ENCODE measurements at places on chromosomes 4 and X.

GRCh38 chr4:174451718-174452296, 70.5 kb downstream of the HPGD start:
- DNase-seq, result no peak

DNA sequence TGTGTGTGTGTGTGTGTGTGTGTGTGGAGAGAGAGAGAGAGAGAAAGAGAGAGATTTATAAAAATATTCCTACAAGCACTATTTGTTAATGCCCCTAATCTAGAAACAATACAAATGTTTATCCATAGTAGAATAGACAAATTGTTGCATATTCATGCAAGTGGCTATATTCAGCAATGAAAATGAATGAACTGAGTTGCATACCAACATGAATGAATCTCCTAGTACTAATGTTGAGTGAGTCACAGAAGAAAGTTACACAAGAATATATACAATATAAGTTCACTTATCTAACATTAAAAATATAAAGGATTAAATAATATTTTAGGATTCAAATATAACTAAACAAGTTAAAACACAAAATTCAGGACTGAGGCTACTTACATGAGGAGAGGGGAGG, 456.8 kb upstream of the AMOT start:
- DNase-seq, result no peak

DNA sequence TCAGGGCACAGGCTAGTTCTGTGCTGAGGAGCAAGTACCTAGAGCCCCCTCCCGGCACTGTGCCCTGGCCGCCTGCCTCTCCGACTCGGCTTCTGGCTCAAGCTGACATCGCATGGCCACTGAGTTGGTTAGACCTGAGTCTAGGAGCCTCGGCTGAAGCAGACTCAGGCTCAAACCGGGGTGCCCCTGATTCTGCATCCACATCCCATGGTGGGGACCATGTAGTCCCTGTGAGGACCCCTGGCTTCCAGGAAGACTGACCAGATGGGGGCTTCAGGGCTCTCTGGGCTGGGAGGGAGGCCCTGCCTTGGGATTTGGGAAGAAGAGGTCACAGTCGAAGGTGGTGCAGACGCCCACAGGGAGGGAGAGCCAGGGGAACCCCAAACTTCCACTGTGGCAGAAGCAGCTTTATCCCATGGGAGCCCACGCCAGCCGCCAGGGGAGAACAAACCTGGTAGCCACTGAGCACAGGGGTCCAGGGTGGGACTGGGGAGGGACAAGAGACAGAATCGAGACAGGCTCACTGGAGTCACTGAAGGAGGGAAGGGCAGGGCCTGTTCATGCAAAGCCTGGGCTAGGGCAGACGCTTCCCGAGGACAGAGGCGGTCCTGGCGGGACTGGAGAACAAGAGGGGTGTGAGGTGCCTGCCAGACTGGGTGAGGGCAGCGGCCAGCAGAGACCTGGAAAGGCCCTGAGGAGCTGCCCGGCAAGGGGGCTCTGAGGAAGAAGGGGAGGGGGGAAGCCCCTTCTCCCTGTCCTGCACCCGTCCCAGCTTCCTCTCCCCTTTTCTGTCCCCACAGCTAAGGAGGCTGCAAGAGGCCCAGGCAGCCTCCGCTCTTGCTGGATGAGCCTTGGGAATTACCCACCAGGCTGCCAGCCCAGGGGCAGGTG, 1.1 kb downstream of the PDE6B start:
- DNase-seq, result no peak

- no peak for DNase-seq
Observed at GRCh38 chr4:57100979-57101651, 9.1 kb downstream of the IGFBP7 start.

GRCh38 chrX:153560000-153560399, 38.9 kb downstream of the CCNQ start:
- DNase-seq, result no peak

DNA sequence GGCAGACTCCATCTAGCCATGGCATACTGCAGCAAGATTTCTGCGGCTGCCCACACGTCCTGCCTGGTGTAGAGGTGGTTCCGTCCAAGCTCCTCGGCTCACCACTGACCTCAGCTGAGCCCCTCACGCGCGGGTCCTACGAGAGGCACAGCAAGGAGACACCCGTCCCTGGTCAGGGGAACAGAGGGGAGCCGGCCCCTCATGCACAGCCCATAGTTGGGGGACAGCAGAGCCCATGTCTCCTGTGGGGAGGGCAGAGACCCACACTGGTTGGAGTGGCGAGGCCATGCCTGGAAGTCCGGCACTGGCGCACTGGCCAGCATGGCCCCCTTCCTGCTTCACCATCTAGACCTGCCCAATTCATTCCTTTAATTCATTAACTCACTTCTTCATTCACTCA, 80.8 kb downstream of the HTRA3 start:
- no peak for DNase-seq

DNA sequence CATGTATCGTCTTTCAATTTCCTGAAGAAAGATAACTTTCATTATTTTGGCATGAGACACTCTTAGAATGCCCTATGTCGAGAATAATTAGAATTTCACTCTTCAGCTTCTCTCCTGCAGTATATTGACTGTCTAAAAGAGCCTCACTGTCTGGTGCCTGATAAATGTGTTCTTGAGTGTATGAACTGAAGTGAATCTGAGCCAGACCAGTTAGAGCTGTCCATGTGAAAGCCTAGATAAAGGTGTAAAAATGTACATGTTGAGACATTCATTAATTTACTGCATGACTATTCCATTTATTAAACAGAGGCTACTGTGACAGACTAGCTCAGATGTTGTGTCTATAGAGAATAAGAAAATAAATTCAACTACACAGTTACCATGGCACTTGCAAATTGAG, 283.2 kb downstream of the PCDH18 start:
- no peak for DNase-seq

DNA sequence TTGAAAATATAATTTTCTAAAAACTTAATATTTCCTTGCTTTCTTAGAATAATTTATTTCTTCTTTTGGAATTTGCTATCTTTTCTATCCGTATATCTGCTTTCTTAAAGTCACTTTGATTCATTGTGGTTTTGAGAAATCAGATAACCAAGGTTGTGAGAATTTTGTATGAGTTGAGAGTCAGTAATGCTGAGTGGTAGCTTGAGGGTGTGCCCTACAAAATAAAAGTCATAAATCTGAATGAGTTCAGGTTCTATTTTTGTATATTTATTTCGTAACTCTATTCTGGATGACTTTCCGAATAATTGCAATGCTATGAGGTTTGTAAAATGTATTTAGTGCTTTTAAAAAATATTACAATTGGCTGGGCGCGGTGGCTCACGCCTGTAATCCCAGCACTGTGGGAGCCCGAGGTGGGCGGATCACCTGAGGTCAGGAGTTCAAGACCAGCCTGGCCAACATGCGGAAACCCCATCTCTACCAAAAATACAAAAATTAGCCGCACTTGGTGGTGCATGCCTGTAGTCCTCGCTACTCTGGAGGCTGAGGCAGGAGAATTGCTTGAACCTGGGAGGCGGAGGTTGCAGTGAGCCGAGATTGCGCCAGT, 8.9 kb downstream of the COPS4 start:
- no peak for DNase-seq

- no peak for DNase-seq
Observed at GRCh38 chr4:29541757-29542156, 1178.4 kb upstream of the PCDH7 start.

DNA sequence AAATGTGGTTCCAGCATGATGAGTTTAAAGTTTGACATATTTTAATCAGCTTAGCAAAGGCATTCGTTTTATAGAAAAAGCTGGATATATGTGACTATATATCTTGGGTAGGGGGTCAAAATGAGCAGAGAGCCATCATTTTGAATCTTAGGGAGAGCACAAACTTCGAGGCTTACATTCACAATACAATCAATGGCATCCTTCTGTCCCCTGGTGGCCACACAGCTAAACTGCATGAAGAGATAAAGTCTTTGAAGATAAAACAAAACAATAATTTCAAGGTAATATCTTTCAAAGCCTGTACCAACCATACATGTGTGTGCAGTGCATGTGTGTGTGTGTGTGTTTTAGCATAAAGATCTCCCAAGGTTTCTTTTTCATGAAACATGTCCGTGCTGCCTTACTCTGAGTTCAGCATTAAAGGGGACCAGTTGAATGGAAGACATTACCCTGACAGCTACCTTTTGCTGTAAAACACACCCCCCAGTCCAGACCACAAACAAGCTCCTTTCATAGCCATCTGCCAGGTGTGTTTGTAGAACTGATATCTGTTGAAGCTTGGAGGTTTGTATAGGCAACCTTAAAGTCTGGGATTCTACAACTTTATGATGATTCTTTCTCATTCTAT, 22.0 kb downstream of the DYNLT3 start:
- DNase-seq, result peak; percentile 22

DNA sequence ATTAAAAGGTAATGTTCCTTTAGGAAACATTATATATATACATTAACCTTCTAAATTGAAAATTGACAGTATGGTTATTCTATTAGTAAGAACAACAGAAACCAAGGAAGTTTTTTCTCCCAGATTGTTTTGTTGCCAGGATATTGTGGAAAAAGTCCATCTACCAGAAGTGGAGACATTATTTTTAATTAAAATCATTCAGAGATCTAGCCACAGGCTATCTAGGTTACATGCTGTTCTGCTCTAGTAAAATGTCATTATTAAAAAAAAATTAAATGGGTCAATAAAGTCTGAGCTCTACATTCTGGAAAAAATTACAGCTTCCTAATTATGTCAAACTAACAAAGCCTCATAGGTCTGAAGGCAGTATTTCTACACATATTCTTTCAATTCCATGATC, 74.3 kb downstream of the NSG1 start:
- no peak for DNase-seq

DNA sequence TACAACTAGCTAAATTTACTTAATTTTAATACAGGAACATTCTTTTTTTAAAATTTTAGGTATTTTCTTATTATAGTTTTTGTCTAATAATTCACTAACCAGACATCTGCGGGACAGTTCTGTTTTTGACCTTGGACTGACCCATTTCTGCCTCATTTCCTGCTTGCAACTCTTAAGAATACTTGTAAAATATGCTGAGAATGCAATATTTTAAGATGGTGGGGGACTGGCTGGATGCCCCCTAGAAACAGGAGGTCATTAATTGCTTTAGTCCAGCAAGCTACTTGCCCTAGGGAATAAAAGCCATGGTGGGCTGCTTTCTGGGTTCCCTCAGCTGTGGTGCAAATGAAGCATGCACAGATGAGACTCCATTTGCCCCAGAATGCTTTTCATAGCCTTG, 2348.4 kb downstream of the PCDH7 start:
- no peak for DNase-seq

GRCh38 chr4:168803732-168804131, 206.3 kb downstream of the CBR4 start:
- DNase-seq, result no peak

GRCh38 chr4:184406958-184407391, 67.4 kb downstream of the IRF2 start:
- DNase-seq, result no peak

DNA sequence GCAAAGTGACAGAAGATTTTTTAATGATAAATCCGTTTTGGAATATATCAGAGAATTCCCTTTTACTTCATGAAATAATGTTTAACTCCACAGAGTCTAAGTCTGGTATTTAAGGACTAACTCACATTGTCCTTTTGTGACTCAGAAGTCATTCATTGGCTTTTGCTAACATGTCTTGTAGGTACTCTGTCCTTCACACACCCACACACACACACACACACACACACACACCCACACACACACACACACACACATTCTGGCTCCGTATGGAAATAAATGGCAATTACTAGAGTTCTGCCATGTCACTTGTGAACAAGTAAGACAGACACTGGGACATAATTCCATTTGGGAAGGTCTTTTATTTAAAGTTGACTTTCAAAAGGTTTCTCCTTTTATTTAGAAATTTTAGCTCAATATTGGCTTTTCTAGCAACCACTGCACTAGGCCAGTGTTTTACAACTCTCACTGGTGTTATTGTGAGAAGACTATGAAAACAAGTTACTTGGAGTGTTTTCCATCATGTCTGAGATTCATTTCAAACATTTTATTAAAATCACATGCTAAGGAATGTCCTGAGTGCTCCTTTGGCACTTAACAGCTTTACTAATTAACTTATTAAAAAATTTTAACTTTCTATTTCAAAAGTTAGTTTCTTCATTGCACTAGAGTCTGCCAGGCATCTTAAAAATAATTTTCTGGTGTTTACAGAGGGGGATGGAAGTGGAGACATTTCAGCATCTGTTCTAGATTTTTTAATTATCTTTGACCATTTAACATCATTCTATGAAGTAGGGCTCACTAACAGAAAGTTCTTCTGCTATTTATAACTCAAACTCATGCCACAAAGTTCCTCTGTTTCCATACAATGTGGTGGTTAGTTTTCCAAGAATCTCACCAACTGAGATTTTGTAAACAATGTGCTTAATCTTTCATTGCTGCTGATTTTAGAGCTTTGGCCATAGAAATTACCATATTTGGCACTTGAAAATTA, 240.3 kb upstream of the GPC4 start:
- no peak for DNase-seq

GRCh38 chr4:32462944-32463343, 1742.8 kb downstream of the PCDH7 start:
- DNase-seq, result no peak

DNA sequence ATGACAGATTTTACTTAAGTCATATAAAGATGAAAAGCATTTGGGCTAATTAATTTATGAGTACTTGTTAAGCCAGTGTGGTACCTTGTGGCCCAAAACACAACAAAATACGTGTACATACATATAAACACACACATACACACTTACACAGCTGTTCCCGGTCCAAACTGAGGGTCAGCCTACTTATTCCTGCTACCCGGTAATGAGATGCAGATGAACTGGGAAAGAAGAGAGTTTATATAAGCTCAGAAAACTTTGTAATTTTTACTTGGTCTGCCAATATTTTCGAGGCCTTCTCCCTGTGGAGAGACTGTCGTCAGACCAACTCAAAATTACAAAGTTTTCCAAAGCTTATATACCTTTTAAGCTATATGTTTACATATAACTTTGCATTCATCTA, 25.8 kb upstream of the PBDC1 start:
- DNase-seq, result no peak
